ENCODE measurements at places on chromosomes 5 and 9.

GRCh38 chr5:57598756-57599155 lies 116.1 kb upstream of the ACTBL2 start:
- DNase-seq = no peak

DNA sequence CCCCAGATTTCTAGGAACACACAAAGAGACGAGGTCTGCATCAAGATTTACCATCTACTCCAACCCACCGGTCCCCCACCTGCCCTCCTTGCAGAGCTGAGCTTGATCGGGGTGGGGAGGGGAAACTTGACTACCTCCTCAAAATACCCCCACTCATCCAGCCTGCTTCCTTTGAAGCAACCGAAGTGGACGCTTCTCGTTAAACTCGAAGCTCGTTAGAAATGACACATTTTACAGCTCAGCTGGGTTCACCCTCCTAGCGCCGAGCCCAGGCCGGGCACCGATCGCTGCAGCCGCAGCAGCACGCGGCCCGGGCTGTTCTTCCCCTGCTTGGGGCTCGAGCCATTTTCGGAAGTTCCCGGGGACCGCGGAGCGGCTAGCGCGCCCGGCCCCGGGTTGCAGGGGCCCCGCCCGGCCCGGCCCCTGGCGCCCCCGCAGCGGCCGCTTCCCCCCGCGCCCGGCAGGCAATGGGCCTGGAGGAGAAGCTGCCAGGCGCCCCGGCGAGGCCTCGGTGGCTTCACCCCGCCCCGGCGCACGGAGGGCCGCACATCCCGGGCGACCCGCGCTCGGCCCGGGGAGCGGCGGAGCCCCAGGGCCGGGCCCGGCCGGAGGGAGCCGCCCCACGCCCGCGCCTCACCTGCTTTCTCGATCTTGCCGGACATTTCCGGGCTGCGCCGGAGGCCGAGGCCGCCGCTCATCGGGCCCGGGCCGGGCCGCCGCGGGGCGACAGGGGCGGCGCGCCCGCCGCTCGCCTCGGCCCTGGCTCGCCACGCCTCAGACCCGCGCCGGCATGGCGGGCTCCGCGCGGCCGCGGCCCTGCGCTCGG lies 530 bp downstream of the RAPGEF1 start:
- DNase-seq = peak; percentile 34

DNA sequence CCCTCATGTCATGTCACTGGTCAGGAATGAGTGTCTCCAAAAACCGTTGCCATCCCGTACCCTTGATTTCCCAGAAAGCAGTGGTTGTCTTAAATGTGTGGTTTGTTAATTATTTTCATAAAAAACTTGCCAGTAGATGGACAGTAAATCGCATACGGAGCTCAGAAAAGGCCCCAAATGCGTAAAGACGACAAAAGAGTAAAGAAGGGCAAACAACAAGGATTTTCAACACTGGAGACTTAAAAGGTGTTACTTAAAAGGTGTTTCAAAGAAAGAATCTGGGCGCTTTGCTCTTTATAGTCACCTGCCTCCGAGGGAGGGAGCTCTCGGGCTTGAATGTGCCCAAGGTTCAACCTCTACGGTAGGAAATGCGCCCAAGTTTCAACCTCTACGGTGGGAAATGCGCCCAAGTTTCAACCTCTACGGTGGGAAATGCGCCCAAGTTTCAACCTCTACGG lies 734 bp downstream of the KIF27 start:
- DNase-seq = no peak

GRCh38 chr5:132296412-132297016 lies 2.3 kb downstream of the SLC22A4 start:
- no peak for DNase-seq

GRCh38 chr9:108994695-108995094 lies 18.6 kb downstream of the CTNNAL1 start:
- DNase-seq = no peak

GRCh38 chr5:146799671-146800070 lies 78.9 kb downstream of the PPP2R2B start:
- no peak for DNase-seq

GRCh38 chr9:77649109-77649812 lies 1.1 kb upstream of the GNA14 start:
- DNase-seq = no peak

- DNase-seq = no peak
These were observed 9.8 kb downstream of the UIMC1 start for GRCh38 chr5:176996780-176997179.

DNA sequence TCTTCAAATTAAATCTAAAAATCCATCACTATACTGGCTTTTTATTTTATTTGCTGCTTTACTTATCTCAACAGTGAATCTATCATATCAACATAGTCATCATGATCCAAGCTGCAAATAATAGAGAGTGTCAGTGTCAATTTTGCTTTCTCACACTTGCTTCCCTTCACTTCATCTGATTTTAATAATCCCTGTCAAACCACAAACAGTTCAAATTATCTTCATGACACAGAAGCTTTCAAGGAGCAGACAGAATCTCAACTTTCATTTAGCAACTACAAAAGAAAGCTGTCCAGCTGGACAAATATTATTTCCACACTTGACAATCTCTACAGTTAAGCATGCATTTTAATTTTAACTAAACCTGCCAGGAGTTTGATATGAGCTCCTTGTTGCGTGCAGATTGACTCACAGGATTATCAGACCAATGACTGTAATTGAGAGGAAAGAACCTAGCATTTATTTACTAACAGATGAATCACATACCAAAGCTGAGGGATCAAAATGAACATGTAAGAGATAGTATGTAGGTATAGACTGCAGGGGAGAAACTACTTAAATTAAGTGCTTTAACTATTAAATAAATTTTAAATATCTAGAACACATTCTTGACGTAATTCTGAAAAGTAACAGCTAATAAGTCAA lies 56.0 kb downstream of the KIAA0825 start:
- DNase-seq = no peak

DNA sequence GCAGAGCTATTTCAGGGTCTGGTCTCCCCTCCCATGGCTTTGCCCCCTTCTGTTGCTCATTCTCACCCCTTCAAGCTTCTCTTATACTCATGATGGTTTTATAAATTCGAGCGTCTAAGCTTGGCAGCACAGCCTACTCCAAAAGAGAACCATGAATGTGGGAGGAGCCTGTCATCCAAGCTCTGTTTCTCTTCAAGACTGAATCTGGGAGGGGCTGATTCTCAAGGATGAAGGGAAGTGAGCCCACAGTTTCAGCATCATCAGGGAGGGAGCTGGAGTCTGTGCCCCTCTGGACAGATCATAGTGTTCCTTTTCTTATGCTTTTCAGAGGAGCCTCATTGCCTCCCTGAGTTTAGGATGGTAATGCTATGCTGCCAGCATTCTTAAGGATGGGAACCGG lies 168.6 kb downstream of the CFAP90 start:
- no peak for DNase-seq

GRCh38 chr5:170693701-170694100 lies 89.8 kb upstream of the GABRP start:
- DNase-seq = no peak

DNA sequence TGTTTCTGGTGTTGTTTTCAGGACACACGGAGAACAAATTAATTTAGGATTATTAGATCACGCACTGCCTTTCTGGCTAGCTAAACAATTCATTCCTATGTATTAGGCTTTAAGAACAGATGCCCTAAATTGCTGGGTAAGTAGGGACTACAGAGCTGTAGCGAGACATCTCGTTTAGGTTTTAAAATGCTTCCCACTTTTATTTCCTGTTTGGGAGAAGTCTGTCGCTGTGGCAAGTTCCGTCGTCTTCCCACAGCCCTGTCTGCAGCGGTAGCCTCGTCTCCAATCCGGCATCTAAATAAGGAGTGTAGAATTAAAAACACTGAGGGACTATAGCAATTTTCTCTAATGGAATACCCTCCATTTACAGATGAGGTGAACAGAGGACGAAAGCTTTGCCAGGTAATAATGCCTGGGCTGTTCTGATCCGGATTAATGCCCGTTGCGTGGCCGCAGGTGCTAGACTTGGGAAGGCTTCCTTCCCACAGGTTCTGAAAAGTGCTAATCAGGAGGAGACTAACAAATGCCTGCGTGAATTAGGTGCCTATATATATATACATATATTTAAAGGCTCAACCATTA lies 1.3 kb upstream of the TRIM36 start:
- no peak for DNase-seq

DNA sequence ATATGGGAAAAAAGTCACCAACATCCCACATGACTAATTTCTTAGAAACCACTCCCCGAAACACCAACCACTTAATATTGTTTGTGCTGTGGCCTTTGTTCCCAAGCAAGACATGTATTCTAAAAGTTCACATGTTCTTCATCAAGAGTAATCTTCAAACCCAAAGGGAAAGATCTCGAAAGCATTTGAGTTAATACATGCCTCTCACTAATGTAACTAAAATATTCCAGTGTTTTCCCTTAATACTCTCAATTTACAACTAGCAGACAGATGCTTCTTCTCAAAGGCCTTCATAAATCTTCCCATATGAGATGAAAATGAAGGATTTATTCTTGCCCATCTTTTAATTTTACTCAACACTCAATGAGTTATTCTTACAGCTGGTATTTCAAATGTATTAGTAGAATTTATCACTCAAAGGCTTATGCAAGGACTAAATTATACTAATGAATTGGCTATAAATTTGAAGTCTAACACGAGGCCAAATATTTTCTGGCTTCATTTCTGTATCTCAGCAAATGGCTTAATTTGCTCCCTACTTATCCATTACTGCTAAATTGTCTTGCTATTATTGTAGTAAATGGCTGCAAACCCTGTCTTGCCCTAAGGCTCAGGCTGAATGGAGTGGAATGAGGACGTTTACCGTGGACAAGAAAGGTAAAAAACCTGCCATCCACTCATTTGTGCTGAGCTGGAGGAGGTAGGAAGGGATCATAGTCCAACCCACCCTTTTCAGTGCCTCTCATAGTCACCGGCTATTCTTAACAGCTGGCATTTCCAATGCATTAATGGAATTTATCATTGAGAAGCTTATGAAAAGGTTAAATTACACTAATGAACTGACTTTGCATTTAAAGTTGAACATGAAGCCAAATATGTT lies 474.4 kb downstream of the RASEF start:
- no peak for DNase-seq

DNA sequence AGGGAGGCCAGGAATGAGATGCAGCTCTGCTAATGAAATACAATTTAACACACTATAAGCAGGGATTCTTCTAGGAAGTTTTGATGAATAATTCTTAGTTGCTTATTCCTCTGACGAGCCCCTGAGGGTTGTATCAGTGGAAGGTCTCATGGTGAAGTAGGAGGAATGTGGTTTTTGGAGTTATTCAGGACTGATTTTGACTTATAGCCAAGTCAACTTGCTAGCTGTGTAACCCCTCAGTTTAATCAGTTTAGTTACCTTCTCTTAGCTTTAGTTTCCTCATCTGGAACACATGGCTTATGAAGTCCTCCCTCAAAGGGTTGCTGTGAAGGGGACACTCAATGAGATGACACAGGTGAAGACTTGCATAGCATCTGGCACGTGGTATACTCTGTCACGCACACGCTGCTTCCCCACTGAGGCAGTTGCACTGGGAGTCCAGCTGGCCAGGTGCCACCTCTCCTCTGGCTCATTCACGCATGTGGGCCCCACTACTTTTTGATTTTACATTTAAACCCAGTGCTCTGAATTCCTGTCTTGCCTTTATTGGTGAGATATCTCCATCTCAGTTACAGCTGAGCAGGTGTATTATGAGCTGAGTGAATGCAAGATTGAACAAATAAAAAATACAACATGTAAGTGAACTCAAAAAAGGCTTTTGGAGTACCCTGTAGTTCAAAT lies 415.0 kb downstream of the ARHGEF28 start:
- DNase-seq = no peak

DNA sequence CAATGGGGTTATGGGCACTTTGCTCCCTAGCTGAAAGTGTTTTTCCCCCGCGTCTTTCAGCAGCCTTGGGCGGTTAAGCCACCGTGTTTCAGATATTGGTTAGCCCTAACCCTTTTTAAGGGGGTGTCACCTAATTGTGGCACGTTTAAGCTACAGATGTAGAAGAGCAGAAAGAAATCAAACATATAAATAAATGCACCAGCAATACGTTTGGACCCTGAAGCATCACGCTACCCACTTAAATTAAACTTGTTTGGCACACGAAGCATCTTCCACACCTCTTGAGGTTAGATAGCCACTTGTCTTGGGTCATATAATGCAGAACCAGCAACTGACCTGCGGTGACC lies 768 bp downstream of the YTHDC2 start:
- no peak for DNase-seq

GRCh38 chr5:92566113-92566786 lies 1014.8 kb downstream of the NR2F1-AS1 start:
- no peak for DNase-seq

DNA sequence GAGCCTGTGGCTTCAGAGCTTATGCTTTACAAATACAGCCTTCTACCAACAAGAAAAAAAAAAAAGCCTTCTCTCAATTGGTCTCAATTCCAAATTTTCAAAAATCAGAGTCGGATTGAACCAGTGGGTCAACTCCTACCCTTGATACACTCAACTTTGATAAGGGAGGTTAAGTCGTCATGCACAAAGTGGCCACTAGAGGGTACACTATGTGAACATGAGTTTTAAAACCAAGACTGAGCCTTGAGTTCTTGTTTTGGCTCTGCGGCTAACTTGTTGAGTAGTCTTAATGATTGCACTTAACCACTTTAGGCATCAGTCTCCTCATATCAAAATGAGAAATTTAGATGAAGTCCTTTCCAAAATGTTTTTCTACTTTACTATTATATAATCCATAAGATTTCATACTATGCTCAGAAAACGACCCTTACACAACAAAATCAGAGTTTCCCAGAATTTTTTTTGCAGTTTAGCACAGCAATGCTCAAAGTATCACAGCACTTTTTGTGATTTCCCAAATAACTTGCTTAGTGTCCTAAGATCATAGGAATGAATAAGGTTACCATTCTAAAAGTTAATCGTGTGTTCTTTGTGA lies 92.9 kb upstream of the MTAP start:
- DNase-seq = peak; percentile 19

DNA sequence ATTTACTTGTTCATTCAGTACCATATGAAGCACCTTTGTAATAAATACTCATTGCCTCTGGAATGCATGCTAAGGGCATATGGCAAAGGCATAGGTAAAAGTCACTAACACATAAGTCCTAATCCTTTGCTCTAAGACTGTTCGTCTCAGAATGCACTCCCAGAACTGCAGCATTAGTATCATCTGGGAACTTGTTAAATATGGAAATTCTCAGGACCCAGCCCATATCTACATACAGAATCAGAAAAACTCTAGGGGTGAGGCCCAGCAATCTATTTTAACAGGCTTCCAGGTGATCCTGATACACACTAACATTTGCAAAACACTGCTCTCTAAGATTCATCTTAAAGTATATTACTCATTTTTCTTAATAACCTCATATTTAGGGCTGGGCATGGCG lies 113.8 kb upstream of the CDH6 start:
- no peak for DNase-seq

DNA sequence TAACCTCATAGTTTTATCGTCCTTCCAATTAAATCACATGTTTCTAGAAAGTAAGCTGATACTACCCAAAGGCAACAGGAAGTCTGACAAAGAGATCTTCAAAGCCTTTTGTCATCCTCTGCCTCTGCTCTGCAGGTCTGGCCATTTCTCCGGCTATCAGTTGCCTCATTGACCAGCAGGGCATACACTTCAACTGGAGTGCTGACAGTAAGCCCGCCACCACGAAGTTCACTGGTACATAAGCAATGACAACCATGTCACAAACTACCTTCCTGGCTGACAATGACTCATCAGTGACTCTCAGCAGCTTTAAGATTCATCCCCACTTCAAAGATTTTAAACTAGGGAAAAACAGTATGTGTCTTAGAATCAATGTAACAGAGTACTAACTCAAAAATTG lies 20.6 kb downstream of the SPTLC1 start:
- no peak for DNase-seq

GRCh38 chr5:97570242-97570641 lies 387.2 kb upstream of the RIOK2 start:
- DNase-seq = no peak

Measured in activated T-helper 9 cell treated with anti-CD3 and anti-CD28 coated beads, Interleukin-2, amount 50 U/mL, for 16 hours (primary cell).